ENCODE measurements at places on chromosomes 16 and 17.

DNA sequence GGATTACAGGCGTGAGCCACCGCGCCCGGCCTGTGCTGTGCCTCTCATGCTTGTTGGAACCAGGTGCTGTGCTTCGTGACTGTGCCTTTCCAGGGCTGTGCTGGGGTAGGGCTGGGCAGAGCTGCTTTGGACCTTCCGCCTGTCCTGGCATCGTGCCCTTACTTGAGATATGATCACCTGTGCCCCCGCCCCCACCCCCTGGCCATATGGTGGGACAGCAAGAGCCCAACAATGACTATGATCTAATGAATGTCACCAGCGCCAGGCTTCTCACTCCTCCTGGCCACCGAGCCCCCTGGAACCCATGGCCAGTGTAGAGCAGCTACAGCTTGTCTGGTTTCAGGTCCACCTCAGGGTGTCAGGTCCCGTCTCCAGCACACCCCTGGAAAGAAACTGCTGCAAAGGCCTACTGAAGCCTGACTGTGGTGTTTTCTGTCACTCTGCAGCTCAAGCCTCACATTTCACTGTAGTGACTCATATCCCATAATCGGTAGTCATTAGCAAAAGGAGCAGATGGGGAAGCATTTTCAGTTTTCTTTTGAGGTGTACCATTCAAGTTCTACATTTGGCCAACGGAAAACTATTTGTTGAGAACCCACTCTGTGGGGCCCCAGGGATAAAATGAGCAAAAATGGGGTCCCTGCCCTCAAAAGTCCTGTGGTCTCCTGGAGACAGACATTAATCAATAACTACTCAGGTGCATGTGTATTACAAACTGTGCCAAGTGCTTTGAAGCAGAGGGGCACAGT is 22.1 kb downstream of the FCSK start:
- peak; percentile 97 for DNase-seq

- DNase-seq, result no peak
These were observed 17.8 kb downstream of the RAP1GAP2 start for GRCh38 chr17:2814049-2814448.

- DNase-seq, result no peak
These were observed 134.1 kb upstream of the TOX3 start for GRCh38 chr16:52680993-52681392.

DNA sequence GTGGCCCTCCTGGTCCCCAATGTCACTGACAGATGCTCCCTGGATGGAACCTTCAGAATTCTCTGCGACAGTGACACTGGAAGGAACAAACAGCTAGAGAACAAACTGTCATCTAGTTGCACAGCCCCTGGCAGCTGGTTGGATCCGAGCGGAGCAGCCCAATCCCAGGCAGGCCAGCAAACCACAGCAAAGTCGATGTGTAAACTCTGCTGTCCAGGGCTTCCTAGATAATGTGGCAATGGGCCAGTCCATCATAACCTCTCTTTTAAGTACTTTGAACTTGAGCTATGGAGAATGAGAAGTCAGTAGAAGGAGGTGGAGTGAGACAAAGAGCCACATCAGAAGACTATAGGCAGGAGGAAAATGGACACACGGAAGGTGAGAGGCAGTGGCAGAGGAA is 323.0 kb downstream of the CBLN1 start:
- no peak for DNase-seq

- no peak for DNase-seq
These were observed 24.4 kb downstream of the YPEL2 start for GRCh38 chr17:59355702-59356325.
